Stimulated activated CD8-positive, alpha-beta memory T cell treated with anti-CD3 and anti-CD28 coated beads, Interleukin-4, amount 100 ng/mL, for 1 hour (primary cell): ENCODE measurements at places on chromosomes 3 and 15.

- no peak for DNase-seq
Observed at GRCh38 chr3:147038481-147038880, 367.9 kb downstream of the ZIC4 start.

GRCh38 chr3:1093217-1093616 lies 393 bp downstream of the CNTN6 start:
- no peak for DNase-seq

GRCh38 chr3:69445498-69445897 lies 59.6 kb upstream of the FRMD4B start:
- no peak for DNase-seq

GRCh38 chr15:84982301-84982920 lies 755 bp downstream of the PDE8A start:
- DNase-seq: peak; percentile 26

DNA sequence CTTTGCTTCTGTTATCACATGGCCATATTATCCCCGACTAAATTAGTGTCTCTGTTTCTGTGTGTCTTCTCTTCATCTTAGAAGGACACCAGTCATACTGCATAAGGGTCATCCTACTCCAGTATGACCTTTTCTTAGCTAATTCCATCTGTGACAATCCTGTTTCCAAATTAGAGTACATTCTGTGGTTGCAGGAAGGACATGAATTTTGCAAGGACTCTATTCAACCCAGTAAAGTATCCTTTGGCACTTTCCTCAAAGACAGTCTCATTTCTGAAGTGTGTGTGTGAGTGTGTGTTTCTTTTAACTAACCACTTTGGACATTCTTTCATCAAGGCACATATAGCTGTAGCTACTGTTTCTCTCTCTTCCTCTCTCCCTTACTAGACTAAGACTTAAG lies 15.2 kb upstream of the MME start:
- no peak for DNase-seq

DNA sequence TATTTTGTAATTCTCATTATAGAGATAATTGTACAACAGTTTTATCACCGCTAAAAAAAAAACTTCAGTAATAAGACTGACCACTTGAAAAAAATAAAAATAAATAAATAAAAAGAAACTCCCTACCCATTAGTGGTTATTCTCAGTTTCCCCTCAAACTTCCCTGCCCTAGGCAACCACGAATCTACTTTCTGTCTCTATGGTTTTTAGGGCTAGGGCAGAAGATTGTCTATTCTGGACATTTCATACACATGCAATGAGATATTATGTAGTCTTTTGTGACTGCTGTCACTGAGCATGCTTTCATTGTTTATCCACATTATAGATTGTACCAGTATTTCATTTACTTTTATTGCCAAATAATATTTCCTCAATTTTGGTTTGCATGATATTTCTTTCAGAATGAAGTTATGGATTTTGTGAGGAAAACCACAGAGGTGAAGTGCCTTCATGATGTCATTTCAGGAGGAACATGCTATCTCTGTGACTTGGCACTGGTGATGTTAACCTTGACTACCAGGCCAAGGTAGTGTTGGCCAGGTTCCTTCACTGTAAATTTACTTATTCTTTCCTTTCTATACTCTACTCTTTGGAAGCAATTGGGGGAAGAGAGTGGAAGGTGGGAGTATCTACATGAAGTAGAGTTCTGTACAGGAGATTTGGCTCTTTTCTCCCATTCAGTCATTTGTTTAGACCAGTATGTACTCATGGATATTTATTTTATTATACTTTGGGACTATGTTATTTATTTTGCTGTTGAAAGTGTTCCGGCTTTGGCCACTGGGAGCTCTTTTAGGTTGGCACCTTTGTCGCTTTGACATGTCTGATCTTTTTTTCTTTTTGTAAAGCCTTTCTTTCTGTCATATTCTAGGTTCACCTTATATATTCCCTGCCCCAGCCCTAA lies 86.3 kb downstream of the GMPS start:
- no peak for DNase-seq

DNA sequence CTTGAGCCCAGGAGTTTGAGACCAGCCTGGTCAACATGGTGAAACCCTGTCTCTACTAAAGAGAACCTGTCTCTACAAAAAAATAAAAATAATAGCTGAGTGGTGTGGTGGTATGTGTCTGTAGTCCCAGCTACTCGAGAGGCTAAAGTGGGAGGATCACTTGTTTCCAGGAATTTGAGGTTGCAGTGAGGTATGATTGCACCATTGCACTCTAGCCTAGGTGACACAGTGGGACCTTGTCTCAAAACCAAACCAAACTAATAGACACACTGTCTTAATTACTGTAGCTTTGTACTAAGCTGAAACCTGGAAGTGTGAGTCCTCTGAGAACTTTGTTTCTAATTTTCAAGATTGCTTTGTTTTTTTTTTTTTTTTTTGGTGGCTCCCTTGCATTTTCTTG lies 30.4 kb downstream of the MGA start:
- no peak for DNase-seq

GRCh38 chr3:112640276-112640929 lies 540 bp downstream of the CCDC80 start:
- DNase-seq: no peak

DNA sequence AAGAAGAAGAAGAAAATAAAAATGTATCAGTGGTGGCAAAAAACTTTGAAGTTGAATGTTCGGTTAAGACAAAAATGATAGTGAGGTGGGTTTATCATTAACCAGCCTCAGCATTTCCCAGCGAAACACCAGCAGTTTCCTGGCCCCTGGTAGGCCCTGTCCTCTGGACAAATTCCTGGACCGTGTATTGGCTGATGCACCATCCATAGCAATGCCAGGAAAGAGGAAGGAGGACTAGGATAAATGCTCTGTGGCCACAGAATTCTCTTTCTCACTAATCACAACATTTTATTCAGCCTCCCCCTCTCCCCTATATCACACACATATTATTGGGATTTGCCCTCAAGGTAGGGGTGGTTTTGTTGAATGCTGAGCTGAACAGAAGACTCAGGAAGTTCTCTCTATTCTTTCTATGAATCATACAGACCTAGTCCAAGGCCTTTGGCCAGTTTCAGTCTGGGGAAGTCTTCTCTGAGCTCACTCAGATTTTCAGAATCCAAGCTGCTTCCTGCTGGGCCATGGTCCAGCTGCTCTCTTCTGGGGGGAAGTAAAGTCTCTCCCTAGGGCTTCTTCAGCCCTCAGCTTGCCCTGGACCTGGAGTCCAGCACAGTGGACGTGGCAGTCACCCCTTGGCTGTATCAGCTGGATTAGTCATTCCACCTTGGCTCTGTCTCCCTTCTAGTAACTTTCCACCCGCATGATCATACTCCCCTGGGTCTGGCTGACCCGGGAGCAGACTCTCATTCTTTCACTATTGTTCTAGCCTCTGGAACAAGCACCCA lies 27.6 kb downstream of the SLC28A1 start:
- no peak for DNase-seq

- DNase-seq: no peak
Observed at GRCh38 chr3:13159890-13160289, 86.7 kb upstream of the IQSEC1 start.

DNA sequence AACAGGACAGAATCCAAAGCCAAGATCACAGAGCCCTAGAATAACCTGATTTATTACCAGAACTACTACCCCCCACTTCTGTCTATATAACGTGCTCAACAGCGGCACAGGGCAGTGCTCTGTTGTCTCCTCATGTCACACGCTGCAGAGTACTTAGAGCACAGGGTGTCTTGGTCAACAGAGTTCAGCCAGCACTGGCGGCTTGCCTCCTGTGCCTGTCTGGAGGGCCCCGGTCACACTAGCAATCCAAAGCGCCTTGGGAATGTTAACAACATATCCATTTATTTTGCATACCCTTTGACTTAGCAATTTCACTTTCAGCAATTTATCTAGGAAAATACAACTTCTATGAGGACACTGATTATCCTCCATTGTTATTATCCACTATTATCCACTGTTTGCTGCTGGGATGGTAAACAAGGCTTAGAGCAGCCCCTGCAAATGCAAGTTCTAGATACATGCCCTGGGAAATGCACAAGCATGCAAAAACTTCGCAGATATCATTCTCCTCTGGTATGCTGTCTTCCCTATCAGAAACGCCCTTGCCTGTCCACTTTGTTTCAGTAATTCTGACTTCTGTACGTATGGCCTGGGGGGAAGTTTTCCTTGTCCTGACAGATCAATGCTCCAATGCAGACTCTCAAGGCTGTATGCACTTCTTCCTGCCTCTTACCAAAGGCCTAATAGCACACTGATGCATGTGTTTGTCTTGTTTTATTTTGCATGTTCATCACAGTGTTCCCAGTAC lies 86.2 kb upstream of the OCA2 start:
- DNase-seq: no peak

GRCh38 chr3:76869726-76870384 lies 170.0 kb upstream of the ROBO2 start:
- no peak for DNase-seq

GRCh38 chr3:123584284-123584987 lies 417 bp downstream of the HACD2 start:
- peak; percentile 5 for DNase-seq

- DNase-seq: no peak
Observed at GRCh38 chr15:80527961-80528360, 123.8 kb downstream of the ARNT2 start.

DNA sequence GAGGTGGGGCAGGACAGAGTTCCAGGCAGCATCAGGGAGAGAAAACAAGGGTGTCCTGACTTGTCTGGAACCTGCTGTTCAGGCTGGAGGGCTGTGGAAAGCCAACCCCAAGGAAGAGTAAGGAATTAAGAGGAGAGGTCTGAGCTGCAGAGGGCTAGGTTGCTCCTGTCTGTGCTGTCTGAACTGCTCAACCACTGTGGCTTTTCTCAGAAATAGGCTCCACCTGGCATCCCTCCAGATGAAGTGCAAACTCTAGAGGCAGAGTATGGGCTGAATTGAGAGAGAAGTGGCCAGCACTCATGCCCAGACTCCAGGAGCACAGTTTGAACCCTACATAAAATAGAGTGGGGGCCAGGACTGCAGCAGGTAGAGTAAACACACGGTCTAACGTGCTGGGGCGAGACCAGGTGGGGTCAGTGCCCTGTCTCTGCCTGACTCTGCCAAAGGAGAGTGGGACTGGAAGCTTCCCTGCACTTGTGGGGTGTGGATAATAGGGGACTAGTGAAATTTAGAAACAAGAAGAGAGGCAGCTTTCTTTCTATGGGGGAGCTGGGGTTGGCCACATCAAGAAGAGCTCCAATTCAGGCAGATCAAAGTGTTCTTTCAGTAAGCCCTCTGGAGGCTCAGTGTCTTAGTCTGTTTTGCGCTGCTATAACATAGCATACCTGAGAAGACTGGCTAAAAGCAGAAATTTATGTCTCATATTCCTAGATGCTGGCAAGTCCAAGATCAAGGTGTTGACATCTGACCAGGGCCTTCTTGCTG lies 28.0 kb upstream of the MNS1 start:
- DNase-seq: no peak

DNA sequence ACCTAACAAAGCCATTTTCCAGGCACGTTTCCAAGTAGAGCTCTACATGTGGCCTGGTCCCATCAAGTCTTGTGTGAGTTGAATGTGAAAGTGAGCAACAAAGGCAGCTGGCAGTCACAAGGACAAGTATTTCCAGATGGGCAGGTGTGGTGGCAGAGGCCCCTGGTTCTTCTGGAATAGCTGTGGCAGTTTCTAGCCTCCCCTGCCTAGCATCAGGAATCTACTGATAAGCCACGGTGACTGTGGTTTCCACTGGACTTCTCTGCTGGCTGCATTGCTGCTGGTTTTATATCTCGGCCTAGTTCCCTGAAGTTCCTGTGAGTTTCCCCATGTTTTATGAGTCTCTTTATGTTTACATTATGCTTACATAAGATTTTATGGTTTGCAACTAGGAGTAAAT lies 117.7 kb downstream of the GOLIM4 start:
- DNase-seq: no peak

GRCh38 chr15:71349336-71349735 lies 234.1 kb downstream of the THSD4 start:
- DNase-seq: no peak

GRCh38 chr3:31763731-31764130 lies 217.3 kb downstream of the OSBPL10 start:
- DNase-seq: no peak

- no peak for DNase-seq
Observed at GRCh38 chr3:134485075-134485717, 589 bp downstream of the ANAPC13 start.

GRCh38 chr3:72617424-72618024 lies 230.7 kb downstream of the SHQ1 start:
- no peak for DNase-seq

DNA sequence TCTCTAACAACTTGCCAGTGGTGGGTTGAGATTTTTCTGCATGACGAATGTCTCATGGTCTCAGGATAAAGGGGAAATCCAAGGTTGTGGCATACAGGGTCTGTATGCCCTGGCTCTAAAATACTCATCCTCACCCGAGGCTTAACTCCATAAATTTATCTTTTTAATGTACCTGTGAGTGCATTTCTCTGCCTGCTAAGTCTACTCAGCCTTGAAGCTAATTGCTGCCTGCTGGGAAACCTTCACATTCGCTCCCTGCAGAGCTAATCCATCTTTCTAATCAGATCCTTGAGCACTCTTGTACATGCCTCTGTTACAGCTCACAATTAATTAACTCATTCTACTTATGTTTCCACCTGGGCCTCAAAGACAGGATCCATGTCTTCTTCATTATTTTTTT lies 93.8 kb downstream of the CMSS1 start:
- DNase-seq: no peak

GRCh38 chr3:59451800-59452746 lies 402.2 kb upstream of the CFAP20DC start:
- DNase-seq: no peak

DNA sequence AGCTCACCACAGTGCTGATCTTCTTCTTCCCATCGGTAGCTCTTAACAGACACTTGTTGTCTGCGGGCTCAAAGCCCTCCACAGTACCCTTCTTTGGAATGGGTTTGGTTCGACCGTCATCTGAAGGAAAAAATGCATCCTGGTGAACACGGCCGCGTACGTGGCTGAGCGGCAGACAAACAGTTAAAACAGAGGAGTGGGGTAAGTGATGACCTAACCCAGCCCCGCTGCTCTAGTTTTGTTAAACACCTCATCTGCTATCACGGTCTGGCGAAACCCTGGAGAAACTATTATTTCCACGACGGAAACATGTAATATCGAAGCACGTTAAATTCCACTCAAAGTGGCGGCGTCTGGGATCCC lies 725 bp downstream of the SRP14 start:
- DNase-seq: no peak

DNA sequence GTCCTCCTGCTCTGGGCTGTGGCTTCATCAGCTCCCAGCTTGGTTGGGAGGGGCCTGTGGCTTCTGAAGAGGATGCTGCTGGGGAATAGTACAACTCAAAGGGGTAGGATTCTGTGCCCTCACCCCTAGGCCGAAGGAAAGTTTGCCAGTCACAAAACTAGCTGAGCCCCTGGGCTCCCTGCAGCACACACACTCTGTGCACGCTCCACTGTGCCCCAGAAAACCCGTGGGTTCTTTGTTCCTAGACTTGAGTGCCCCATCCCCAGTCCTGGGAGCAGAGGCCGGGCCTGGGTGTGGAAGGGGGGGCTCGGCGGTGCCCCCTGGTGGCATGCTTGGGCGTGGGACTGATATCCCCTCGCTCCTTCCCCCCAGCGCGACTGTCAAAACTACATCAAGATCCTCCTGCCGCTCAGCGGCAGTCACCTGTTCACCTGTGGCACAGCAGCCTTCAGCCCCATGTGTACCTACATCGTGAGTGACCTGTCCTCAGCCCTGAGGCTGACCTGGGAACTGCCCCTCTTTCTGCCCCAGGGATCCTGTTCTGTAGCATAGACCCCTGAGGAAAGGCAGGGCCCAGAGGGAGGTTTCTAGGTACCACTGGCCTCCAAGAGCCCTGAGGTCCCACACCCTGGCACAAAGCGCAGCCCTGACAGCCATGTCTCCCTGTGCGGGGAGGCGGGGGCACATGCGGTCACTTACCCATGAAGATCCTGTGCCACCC lies 14.2 kb downstream of the CIB1 start:
- DNase-seq: no peak
